Stimulated activated CD4-positive, alpha-beta T cell treated with anti-CD3 and anti-CD28 coated beads, Interleukin-1b, Interleukin-23, amount 100 ng/mL, for 1 hour (primary cell): ENCODE measurements at places on chromosomes 2 and 18.

- no peak for DNase-seq
Measured at GRCh38 chr2:99626158-99626557, 136.3 kb upstream of the REV1 start.

- no peak for DNase-seq
Measured at GRCh38 chr18:57128220-57128932, 18.5 kb upstream of the BOD1L2 start.

DNA sequence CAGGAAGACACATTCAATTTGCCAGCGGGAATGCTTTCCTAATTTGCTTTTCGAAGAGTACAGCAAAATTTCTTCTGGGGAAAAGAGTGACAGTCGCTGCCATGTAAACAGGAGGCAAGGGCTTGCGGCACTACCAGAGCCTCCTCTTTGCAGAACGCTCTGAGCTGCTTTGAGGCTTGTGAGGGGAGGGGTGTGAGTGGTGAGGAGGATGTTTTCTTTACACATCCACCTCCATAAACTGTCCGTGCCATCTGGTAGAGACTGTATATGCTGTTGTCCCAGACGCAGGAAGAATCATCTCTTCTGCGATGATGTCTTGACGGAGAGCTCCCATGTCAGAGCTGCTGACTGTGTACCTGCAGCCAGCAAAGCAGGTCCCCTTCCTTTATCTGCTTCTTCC is 138.0 kb downstream of the SOCS6 start:
- DNase-seq, result no peak

DNA sequence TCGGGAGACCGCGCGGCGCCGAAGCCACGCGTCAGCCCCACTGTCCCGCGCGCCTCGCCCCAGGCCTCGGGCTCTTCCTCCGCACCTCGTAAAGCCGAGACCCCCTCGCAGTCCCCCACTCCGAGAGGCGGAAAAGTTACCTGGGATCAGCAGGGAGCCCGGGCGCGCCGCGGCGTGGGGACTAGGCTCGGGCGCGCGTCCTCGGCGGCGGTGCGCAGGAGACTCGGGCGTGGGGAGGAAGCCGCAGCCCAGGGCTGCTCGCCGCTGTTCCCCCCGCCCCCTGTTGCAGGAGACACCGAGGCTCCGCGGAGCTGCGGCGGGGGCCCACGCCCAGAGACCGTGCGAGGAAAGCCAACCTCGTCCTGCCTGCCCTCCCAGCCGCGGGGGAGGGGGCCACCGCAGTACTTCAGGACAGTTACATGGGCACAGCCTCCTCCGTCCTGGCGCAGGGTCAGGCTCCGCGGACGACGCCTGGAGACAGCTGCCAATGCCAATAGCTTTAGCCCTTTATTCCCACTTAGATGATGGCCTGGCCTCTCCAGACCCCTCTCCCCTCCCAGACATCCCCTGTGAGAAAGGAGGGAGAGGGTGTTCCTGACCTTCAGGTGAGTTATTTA is at the start of gene EPB41L3:
Gene EPB41L3, minus strand, starts transcription at position 225 of the 617 bp plus-strand sequence. CDS start 54,814 bp downstream, outside the sequence.
- DNase-seq, result no peak

- no peak for DNase-seq
Measured at GRCh38 chr2:151777935-151778334, 43.7 kb upstream of the NEB start.

GRCh38 chr2:219368690-219369191 is 19.0 kb downstream of the DNPEP start:
- no peak for DNase-seq

GRCh38 chr2:67984600-67984999 is 78.2 kb downstream of the C1D start:
- DNase-seq, result no peak

GRCh38 chr18:77141401-77142118 is 9.0 kb upstream of the MBP start:
- no peak for DNase-seq

GRCh38 chr18:26014462-26014861 is 76.0 kb downstream of the SS18 start:
- no peak for DNase-seq

DNA sequence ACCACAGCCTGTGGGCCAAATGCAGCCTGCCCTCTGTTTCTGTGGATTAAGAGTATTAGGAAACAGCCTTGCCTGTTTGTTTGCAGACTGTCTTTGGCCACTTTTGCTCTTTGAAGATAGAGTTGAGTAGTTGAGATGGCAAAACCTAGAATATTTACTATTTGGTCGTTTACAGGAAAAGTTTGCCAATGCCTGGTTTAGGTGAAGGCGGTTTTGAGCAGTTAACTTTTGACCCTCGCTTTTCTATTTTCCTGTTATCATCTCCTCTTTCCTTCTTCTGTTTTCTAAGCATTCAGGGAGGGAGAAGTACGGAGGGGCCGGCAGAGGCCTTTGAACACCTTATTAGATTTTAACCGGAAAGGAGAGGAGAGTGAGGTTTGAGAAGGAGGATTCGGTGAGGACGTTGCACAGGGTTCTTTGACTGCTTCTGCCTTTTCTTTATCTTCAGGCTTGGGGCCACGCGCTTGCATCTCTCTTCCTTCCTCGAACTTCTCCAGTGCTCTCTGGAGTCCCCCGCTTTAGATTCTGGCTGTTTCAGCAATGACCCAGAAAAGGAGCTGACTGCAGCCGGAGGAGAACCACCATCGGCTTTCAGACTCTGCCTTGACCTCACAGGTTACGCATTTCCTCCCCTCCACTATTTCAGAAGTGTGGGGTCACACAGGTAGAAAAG is 39.2 kb downstream of the IL1R2 start:
- DNase-seq, result no peak

DNA sequence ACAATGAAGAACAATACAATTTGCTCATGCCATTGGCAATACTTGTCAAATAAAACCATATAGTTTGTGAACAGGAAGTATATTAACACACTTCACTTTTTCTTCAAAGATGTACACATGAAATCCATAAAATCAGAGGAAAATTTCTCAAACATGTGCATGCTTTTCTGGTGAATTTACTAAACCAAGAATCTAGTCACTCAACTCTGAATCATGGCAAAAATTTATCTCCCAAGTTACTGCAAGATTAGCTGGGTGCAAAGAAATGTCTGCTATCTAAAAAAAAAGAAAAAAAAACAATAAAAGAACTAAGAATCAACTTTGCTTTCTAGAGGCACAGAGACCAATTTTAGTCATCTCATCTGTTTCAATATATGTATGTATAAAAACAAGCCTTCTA is 419.2 kb downstream of the NR4A2 start:
- no peak for DNase-seq

DNA sequence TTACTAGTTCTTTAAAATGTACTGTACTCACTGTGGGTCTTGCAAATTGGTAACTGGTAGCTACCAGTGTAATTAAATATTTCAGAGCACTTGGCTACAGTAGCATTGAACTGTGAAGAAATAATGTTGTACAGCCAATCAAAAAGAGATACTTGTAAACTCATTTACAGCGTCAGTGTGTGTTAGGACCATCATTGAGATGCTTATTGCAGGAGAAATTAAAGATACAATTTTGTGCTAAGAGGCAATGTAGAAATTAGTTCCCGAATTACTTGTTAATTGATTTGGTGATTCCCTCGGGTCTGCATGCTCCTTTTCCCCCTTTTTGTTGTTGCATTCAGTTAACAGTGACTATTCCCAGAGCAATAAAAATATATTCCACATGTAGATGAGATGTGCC is 330.5 kb downstream of the AGAP1 start:
- no peak for DNase-seq

DNA sequence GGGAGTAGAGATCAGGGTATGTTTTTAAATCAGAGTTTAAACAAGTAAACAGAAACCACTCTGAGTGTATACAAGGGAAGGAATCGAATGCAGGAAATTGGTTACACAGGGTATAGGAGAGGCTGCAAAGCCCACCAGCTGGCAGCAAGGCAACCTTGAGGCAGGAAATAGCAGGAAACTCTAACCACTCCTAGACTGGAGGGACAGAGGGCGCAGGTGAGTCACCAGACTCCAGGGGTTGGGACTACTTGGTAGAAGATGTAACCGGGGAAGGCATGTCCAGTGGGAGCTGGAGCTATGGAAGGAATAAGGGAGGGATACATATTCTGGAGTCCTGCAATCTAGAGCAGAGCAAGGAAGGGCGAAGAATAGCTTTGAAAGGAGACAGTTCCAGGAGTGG is 152.3 kb downstream of the MEIS1 start:
- no peak for DNase-seq

- no peak for DNase-seq
Measured at GRCh38 chr2:71995067-71995665, 152.5 kb downstream of the CYP26B1 start.

GRCh38 chr18:75066021-75066880 is 142.7 kb downstream of the PTGR3 start:
- no peak for DNase-seq

- no peak for DNase-seq
Measured at GRCh38 chr2:217849154-217849975, 153.4 kb downstream of the TNS1 start.

DNA sequence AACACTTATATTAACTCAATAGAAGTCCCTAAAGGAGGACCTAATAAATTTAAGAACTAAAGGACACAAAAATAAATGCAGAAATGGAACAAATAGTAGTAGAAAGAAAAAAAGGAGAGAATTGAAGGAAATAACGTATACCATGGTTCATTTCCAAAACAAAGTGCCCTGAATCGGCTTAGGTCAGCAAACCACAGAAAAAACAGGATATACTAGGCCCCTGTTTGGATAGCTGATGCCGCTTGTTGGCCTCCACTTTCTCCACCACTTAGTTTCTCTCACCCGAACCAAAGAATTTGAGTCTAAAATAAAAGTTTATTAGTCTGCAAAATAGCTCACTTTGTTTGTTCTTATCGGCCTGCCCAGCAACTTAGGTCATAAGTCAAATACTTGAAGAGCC is 100.4 kb downstream of the HIBCH start:
- DNase-seq, result no peak

DNA sequence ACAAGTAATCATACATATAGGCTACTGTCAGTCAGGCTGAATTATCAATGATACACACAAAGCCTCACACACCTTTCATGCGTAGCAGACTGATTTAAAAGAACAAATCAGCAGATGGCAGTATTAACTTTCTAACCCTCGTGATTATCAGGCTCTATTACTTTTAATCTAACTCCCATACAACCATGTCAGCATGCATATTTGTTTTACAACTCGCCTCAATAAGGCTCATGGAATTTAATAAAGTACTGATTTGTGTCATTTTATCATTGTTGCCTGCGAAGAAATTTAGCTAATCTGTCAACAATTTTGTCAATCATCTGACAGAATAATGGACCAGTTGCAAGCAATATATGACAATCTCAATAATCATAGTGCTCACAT is 82.8 kb downstream of the SLC25A12 start:
- no peak for DNase-seq

DNA sequence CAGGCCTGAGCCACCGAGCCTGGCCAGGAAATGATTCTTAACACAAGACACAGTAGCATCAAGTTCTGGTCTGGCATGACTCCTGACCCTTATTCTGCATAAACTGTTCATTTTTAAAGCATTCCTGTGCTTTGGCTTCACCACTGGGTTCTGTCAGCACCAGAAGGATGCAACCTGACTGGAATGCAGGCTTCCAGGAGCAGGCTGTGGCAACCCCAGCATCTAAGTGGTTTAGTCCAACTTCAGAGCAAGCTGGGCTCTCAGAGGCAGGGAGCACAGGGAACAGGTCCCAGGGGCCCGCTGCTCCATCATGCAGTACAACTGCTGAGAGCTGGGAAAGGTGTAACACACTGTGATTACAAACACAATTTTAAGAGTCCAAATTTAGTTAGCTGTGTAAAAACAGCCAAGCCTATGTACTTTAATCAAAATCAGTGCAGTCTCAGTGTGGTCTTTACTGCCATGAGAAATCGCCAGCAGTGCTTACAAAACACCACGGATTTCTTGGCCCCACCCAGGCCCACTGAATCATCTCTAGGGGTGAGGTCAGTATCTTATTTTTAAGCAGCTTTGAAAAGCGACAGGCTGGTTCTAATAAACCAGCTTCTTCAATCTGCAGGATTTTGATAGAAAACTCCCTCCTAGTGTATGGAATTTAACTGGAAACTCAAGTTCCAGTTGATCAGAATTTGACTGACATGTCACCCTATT is 44.4 kb upstream of the TMEM182 start:
- no peak for DNase-seq

GRCh38 chr2:200431996-200432705 is 77.7 kb downstream of the KCTD18 start:
- DNase-seq, result no peak

DNA sequence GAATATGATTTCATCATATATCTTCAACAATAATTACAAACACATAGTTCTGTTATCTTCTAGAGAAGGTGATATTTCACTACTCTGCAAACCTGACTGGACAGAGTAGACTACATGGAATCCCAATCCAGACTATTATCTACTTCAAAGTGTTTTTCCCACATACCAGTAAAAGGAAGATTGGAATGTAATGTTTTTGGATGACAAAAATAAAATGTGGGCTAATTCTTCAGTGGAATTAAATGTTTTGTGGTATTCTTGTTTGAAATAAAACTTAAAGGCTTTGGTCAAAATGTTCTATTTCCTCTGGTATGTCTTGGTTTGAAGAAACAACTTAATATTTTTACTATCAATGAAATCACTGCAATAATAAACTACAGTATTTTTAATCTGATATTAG is 22.1 kb downstream of the COL5A2 start:
- no peak for DNase-seq

GRCh38 chr2:215831296-215831913 is 181.9 kb downstream of the MREG start:
- no peak for DNase-seq
